ENCODE measurements at places on chromosomes 13 and 19. TPM values are rescaled to one million over a fixed set of nuclear protein-coding genes. Genes with fewer than 3 reads are reported as not detected.
A peak's percentile ranks its signal among the peaks of the same experiment; 100 is the strongest.

- no peak for DNase-seq
- H3K4me1 ChIP-seq: no peaks in the 10 kb centered on the region
- H3K27ac ChIP-seq: no peak overlapping the region
- H3K36me3 ChIP-seq: no peaks in the 10 kb centered on the region
- no peaks in the 10 kb centered on the region for H3K27me3 ChIP-seq
- H3K4me3 ChIP-seq: no peak overlapping the region
These were observed 837.3 kb upstream of the KLHL1 start for GRCh38 chr13:70945506-70945905.

Gene CGB8
- total RNA-seq: not detected

Gene MYH14
- total RNA-seq: 6.4 TPM

DNA sequence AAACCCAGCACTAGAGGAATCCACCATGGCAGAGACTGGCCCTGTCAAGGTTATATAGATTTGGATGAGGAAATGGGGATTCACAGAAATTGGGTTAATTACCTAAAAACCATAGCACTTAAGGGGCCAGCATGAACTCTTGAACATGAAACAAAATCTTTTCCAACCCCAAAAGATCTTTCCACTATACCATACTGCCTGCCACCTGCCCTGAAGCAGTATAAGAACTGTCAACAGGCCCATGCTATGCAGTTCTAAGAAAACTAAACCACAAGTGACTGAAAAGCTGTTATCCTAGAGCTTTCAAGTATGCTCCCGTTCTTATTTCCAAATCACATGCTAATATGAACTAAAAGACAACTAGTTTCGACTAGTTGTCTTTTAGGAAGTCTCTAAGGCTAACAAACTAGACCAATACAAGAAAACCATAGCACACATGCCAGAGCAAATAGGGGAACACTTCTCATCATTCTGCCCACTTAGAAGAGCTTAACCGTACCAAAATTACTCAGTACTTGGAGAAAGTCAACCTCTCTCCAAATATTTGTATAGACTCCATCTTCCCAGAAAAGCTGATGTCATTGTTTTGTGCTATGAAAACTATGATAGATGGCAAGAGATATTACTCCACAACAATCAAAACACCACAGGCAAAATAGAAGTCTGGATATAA lies 27.5 kb downstream of the HSPH1 start:
- peaks cover 20% of the 10 kb centered on the region for H3K36me3 ChIP-seq
- H3K4me1 ChIP-seq: peaks cover 4% of the 10 kb centered on the region
- no peak overlapping the region for H3K27ac ChIP-seq
- peaks cover 2% of the 10 kb centered on the region for H3K27me3 ChIP-seq
- no peak overlapping the region for H3K4me3 ChIP-seq
- no peak for DNase-seq

DNA sequence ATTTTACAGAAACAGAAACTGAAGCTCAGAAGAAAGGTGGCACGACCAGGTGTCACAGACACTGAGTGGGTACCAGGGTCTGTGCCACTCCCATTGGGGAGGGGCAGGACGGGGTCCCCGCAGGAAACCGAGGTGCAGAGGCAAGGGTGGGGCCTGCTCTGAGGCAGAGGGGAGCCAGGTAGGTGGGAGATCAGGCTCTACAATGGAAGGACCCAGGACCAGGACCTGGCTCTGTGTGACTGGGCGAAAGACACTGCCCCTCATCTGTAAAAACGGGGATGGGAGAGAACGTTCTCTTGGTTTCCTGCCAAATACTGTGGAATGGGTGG lies 2.8 kb downstream of the PTGIR start:
- H3K36me3 ChIP-seq: no peaks in the 10 kb centered on the region
- H3K4me3 ChIP-seq: no peak overlapping the region
- peaks cover 33% of the 10 kb centered on the region for H3K4me1 ChIP-seq
- DNase-seq: no peak
- H3K27ac ChIP-seq: no peak overlapping the region

Gene SH2D3A
- total RNA-seq: 1.0 TPM

Gene FCGBP
- total RNA-seq: 7.0 TPM

Gene IGFL2
- total RNA-seq: not detected

Gene CHST8
- not detected for total RNA-seq

DNA sequence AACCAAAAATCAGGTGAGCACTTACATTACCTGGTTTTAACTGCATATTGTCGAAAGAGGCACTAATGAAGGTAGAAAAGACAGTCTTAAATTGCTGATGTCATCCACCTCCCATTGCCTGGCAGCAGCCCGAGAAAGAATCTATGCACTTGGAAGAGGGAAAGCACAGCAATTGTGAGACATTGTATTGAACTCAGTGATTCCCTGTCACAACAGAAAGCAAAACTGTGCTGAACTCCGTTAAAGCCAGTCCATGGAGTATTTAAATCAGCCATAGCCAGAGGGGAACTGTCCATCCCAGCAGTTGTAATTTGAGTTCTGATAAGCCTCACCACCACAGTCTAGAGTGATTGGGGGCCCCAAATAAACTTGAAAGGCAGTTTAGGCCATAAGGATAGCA lies 466.6 kb upstream of the PCDH9 start:
- no peaks in the 10 kb centered on the region for H3K36me3 ChIP-seq
- no peak overlapping the region for H3K27ac ChIP-seq
- H3K4me1 ChIP-seq: no peaks in the 10 kb centered on the region

GRCh38 chr13:28220166-28220565 lies 81.8 kb downstream of the PAN3 start:
- H3K27ac ChIP-seq: no peak overlapping the region
- no peaks in the 10 kb centered on the region for H3K36me3 ChIP-seq
- no peak for DNase-seq
- no peak overlapping the region for H3K4me3 ChIP-seq
- H3K27me3 ChIP-seq: no peaks in the 10 kb centered on the region

Gene C13orf42
- not detected for total RNA-seq

Gene SOX21
- total RNA-seq: not detected

DNA sequence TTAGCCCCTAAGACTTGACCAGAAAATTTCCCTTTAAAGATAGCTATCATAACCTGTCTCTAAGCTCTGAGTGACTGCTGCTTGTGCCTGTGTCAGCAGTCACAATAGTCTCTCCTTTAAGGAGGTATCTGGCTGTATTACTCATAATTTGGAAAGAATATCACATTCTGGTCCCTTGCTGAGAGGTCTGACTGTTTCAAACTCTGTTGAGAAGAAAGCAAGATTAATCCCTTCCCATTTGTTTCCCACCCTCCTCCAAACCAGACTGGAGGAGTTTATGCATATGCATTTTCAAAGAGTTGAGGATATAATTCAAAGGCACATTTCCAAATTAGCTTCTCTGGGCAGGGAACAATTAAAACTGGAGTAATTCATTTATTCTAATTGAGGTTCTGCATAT lies 2.3 kb downstream of the HTR2A start:
- no peak overlapping the region for H3K4me3 ChIP-seq
- H3K4me1 ChIP-seq: no peaks in the 10 kb centered on the region
- no peak for DNase-seq
- no peaks in the 10 kb centered on the region for H3K36me3 ChIP-seq

DNA sequence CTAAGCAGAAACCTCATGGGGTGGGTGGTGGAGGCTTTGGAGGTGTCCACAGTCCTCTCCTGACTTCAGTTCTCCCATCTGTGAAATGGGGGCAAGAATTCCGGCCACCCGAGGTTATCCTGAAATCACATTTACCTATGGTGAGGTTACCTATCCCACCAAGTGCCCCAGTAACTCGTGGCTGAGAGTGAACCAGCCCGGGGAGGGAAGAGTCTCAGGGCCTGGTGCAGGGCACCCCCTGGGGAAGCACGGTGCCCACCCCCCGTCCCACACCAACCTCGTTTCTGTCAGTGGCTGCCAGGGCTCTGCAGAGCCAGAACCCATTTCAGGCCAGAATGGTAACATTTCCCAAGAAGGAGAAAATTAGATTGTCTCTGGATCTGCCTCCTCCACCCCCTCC lies 83.7 kb upstream of the VSTM2B start:
- no peak overlapping the region for H3K27ac ChIP-seq
- DNase-seq: no peak
- no peak overlapping the region for H3K4me3 ChIP-seq
- H3K27me3 ChIP-seq: no peaks in the 10 kb centered on the region

DNA sequence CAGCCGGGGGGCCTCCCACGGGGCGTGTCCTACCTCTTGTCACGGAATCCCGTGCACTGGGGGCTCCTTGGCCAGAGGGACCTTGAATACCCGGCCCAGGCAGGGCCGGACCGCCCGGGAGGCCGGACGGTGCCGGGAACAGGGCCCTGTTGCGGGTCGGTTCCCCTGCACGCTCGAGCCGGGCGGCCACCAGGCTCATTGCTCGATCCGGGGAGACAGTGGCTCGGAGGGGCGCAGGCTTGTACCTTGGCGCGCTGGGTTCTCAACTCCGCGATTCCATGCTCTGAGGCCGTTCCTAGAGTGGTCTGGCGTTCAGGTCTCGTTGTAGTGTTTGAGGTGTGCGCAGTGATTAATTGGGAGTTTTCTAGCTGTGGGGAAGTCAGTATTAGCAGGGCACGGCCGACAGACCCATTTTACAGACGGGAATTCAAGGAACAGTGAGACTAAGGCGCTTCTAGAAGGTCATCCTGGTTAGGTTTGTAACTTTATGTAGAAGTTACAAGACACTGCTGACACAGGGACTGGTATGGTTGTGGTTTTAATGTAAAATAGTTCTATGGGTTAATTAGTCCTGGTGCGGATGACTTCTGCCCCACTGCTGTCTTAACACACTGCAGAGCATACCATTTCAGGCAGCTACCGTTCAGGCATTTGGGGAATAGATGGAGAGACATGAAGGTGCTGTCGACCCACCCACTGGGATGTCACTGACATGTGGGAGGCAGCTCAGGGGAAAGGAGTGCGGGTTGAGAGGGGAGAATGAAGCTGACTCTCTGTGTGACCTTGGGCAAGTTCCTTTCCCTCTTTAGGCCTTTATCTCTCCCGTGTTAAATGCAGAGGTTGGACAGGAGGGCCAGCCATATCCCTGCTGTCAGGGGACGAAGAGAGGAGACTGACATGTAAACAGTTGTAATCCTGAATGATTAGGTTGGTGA lies 592 bp downstream of the CLPTM1 start:
- DNase-seq: no peak
- H3K36me3 ChIP-seq: peaks cover 14% of the 10 kb centered on the region
- no peaks in the 10 kb centered on the region for H3K27me3 ChIP-seq
- H3K4me1 ChIP-seq: peaks cover 63% of the 10 kb centered on the region
- peak overlapping the region; percentile 100 for H3K4me3 ChIP-seq

Gene FGF9
- total RNA-seq: not detected

DNA sequence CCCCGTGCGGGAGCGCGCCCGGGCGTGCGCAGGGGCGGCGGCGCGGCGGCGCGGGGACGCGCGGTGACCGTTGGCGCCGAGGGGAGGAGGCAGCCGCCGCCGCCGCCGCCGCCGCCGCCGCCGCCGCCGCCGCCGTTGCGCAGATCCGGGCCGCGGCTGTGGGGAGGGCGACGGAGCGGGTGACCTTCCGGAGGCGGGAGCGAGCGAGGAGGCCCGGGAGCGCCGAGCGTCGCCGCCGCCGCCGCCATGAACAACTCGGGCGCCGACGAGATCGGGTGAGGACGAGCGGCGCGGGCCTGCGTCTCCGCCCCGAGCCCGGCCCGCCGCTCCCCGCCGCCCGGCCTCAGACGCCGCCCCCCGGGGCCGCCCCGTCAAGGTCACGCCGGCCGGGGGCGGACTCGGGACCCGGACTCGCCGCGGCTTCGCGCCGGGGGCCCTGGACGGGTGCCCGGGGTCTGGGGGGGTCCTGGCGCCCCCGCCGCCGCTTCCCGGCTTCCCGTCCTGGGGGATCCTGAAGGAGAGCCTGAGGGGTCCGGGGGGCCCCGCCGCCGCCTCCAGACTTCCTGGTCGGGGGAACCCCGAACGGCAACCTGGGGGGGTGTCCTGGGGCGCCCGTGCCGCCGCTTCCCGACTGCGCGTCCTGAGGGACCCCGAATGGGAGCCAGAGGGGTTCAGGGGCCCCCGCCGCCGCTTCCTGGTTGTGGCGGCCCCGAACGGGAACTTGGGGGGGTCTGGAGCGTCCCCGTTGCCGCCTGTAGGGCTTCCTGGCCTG lies at the start of gene DAZAP1:
TSS of gene DAZAP1 (plus strand) at position 59 of the 772 bp plus-strand sequence. CDS start at position 247, 188 bp downstream.
- no peak for DNase-seq
- no peaks in the 10 kb centered on the region for H3K27me3 ChIP-seq
- H3K36me3 ChIP-seq: peaks cover 3% of the 10 kb centered on the region
- H3K4me3 ChIP-seq: peak within 1 kb of the TSS; percentile 88

Gene SLAIN1
- total RNA-seq: 4.5 TPM

All from HepG2 (cell line).